Natural killer cell treated with Interleukin-12 subunit alpha and Interleukin-12 subunit beta and Interleukin-15 and Interleukin-18, amount 100 ng/mL, for 72 hours (primary cell): ENCODE measurements at places on chromosomes 4 and X.

DNA sequence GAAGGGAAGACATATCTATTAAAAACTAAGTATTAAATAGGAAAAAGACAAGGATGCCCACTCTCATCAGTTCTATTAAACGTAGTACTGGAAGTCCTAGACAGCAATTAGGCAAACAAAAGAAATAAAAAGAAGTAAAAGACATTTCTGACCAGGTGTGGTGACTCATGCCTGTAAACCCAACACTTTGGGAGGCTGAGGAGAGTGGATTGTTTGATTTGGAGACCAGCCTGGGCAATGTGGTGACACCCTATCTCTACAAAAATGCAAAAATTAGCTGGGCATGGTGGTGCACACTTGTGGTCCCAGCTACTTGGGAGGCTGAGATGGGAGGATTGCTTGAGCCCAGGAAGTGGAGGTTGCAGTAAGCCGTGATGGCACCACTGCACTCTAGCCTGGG is 1071.8 kb downstream of the FAT4 start:
- no peaks in the 10 kb centered on the region for H3K36me3 ChIP-seq
- DNase-seq, result no peak
- no peaks in the 10 kb centered on the region for H3K4me1 ChIP-seq

DNA sequence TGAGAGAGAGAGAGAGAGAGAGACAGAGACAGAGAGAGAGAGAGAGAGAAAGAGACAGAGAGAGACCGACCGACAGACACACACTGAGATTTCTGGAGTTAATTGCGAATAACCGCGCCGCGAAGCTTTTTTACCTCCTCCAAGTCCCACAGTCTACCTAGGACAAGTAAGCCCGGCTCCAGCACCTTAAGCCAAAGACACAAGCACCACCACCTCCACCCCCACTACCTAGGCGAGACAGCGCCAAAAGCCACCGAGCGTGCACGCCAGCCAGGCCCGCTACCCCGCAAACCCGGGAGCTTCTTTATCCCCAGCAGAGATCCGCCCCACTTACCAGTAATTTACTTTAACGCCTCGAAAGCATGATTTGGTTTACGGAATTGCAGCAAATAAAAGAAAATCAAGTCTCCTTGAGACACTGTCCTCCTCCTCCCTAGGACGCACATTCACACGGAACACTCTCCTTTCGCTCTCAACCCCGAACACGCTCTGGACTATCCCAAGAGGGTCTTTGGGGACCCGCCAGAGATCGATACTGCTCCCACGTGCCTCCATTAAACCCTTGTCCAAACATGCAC is 649.6 kb upstream of the DIPK2B start:
- H3K27ac ChIP-seq, result peak overlapping the region; percentile 85
- peaks cover 20% of the 10 kb centered on the region for H3K27me3 ChIP-seq
- H3K36me3 ChIP-seq, result no peaks in the 10 kb centered on the region
- DNase-seq, result no peak
- H3K4me1 ChIP-seq, result peaks cover 20% of the 10 kb centered on the region

- no peak for DNase-seq
- no peak overlapping the region for H3K4me3 ChIP-seq
These were observed 131.6 kb downstream of the GATB start for GRCh38 chr4:151629097-151629783.

GRCh38 chr4:127149086-127149485 is 483.7 kb upstream of the INTU start:
- H3K4me3 ChIP-seq, result no peak overlapping the region
- DNase-seq, result no peak
- H3K27me3 ChIP-seq, result no peaks in the 10 kb centered on the region
- no peaks in the 10 kb centered on the region for H3K36me3 ChIP-seq
- H3K27ac ChIP-seq, result no peak overlapping the region

- no peaks in the 10 kb centered on the region for H3K4me1 ChIP-seq
- H3K36me3 ChIP-seq, result no peaks in the 10 kb centered on the region
- H3K4me3 ChIP-seq, result no peak overlapping the region
- H3K27me3 ChIP-seq, result no peaks in the 10 kb centered on the region
These were observed 1225.9 kb downstream of the PCDH18 start for GRCh38 chr4:136306361-136306760.
